ENCODE measurements at places on chromosomes 6 and 20.
A peak's percentile ranks its signal among the peaks of the same experiment; 100 is the strongest.

DNA sequence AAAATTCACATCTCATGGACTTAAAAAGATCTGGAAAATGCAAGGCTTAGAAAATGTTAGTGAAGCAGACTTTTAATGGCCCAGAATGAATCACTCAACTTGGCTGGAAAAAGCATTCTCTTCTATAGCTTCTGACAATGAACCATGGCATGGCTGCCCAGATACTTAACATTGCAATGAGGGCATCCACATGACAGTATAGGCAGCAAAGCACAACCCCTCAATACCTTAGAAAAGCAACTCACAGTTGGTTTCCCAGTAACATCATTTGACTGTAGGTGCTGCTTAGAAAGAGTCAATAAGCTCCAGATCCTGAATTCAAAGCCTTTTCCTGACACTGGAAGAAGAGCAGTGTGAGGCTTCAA lies 155.8 kb downstream of the EYA4 start:
- no peak for DNase-seq

DNA sequence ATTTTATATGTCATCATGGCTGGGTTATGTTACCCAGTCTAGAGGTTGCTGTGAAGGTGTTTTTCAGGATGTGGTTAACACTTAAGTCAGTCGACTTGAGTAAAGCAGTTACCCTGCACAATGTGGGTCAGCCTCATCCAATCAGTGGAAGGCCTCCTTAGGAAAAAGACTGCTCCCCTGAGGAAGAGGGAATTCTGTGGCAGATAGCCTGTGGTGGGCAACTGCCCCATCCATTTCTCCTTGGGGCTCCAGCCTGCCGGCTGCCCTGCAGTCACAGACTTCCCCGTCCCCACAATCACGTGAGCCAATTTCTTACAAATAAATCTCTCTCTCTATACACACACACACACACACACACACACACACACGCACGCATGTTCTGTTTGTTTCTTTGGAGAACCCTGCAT lies 34.5 kb upstream of the MPC1 start:
- no peak for DNase-seq

- DNase-seq, result no peak
Measured at GRCh38 chr6:99605074-99605734, 1.4 kb upstream of the PRDM13 start.

- no peak for DNase-seq
Measured at GRCh38 chr6:148325316-148326068, 17.1 kb upstream of the SASH1 start.

GRCh38 chr6:36858407-36858981 lies 16.1 kb downstream of the PPIL1 start:
- DNase-seq, result peak; percentile 87

DNA sequence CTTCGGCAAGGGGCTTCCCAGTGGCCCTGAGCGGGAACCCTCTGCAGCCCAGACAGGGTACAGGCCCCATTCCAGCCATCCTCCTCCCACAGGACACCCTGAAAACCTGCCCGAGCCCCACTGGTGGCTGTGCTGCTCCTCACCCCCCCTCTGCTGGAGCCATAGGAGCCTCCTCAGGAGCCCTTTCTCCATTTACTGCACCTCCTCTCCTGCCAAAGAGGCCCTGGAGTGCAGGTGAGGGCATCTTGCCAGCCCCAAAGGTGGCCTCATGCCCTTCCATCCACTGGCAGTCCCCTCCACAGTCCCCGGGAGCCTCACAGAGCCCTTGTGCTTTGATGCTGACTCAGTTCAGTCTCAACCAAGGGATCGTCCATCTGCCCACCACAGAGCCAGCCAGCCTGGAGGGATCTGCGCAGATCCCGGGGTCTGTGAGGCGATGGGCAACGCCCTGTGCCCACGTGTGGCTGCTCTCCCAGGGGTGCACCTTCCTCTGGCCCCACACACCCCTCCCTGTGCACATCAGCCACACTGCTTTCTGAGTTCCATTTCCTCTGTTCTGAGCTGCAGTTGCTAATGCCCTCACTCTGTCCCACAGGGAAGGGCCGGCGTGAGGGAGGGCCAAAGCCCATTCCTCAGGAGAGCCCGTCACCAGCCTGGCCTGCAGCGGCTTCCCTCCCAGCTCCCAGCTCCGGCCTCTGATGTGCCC lies 228.5 kb downstream of the DLL1 start:
- DNase-seq, result no peak

DNA sequence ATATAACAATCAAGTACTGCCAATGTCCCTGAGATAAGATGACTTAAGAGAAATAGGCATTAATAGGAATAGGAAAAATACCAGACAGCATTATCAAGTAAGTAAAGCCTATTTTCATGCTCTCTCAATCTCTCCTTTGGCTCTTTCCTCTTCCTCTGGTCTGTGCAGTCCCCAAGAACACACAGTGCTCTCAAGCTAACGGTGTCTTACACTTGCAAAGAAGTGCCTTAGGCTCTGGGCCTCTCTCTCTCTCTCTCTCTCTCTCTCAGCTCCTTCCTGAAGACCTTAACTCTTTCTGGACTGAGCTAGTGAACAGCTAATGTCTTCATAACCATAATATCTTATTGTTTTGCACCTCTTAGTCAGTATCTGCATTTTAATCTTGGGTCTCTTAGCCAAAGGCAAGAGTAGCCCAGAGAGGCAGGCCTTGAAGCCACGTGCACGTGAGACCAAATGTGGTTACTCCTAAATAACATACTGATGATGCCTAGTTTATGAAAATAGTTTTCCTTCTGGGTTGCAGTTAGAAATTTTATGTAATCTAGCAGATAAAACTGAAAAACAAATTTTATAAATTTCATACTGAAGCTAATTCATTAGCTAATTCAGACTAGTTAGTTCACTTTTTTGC lies 70.8 kb downstream of the TPD52L1 start:
- DNase-seq, result no peak

- no peak for DNase-seq
Measured at GRCh38 chr20:34824026-34824425, 1.4 kb downstream of the NCOA6 start.

- peak; percentile 49 for DNase-seq
Measured at GRCh38 chr20:4726710-4727397, 5.1 kb downstream of the PRND start.

DNA sequence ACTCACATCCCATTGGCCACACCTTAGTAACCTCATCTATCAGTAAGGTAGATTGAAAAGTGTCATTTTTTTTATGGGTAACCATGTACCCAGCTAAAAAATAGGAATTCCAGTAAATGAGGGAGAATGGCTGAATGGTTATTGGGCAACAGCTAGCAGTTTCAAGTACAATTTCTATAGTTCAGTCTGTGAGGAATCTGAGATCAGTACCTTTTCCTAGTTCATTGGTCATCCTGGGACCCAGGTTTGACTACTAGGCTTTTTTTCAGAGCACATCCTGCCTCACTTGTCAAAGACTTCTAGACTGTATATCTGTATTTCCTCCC lies 28.3 kb downstream of the PHF3 start:
- DNase-seq, result peak; percentile 21

DNA sequence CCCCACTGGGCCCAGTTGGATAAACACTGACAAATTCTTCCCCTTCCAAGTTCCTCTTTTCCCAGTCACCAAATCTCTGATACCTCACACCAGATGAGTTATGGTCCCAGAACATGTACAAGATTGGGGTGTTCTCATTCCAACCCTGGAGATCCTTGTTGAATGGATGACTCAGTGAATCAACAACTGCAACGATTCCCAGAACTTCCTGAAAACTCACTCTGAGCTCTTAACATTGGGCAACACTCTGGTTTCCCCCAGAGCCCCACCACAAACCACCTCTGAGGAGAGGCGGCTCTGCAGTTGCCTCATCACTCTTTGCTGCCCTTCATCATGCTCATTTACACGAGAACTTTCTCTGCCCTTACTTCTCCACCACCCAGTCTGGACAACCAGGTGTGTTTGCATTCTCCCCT lies 115.2 kb downstream of the MRPL14 start:
- peak; percentile 95 for DNase-seq

All from fibroblast of pulmonary artery (primary cell).